ENCODE measurements at places on chromosomes 6 and 20. TPM values are rescaled to one million over a fixed set of nuclear protein-coding genes. Genes with fewer than 3 reads are reported as not detected.

DNA sequence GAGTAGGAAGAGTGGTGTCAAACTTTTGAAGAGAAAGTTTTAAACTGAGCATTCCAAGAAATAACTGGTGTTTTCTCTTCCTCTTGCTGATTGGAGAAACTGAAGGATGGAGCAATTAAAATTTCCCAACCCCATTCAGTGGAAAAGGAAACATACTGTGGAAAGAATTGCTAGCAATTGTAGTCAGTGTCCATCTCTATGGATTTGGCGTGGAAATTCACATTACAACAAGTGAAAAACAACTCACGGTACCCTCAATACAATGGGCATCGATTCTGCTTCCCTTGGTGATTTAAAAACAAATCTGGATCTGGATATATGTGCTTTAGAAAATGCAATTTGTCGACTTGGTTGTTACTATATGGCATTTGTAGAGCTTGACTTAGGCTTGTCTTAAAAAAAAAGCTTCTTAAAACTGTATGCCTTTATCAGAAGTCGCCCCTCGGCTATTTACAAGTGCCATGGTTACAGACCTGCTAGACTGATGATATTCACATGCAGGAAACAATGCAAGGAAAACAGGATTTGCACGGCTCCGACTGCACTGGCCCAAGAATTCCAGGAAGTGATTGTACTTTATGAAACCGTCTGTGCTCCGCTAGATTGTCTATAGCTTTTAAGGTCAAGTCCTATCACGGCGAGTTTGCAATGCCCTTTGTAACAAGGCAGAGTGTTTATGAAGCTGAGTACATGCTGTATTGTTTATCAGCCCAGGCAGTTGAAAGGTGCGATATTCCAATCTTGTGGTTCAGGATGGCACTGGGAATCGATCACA lies 131.7 kb upstream of the PHACTR1 start:
- no peak for DNase-seq
- H3K27me3 ChIP-seq = no peaks in the 10 kb centered on the region
- no peak overlapping the region for H3K27ac ChIP-seq
- no peaks in the 10 kb centered on the region for H3K4me1 ChIP-seq
- no peaks in the 10 kb centered on the region for H3K36me3 ChIP-seq

- H3K27me3 ChIP-seq = no peaks in the 10 kb centered on the region
- no peaks in the 10 kb centered on the region for H3K4me1 ChIP-seq
- H3K27ac ChIP-seq = no peak within 1 kb of the TSS
- H3K36me3 ChIP-seq = no peaks in the 10 kb centered on the region
- H3K4me3 ChIP-seq = no peak within 1 kb of the TSS
- no peak for DNase-seq
Observed at GRCh38 chr6:49866485-49866943, at the start of gene CRISP1. TSS of gene CRISP1 (minus strand) at chr6:49866535. CDS start at chr6:49857400, 9,135 bp downstream.

- no peaks in the 10 kb centered on the region for H3K4me1 ChIP-seq
- H3K36me3 ChIP-seq = no peaks in the 10 kb centered on the region
- H3K27me3 ChIP-seq = peaks cover 3% of the 10 kb centered on the region
Observed at GRCh38 chr6:110517034-110517433, 40.6 kb upstream of the SLC22A16 start.

- H3K36me3 ChIP-seq = no peaks in the 10 kb centered on the region
- no peak overlapping the region for H3K27ac ChIP-seq
- H3K4me1 ChIP-seq = peaks cover 24% of the 10 kb centered on the region
- DNase-seq = peak; percentile 95
- no peak overlapping the region for H3K4me3 ChIP-seq
- no peaks in the 10 kb centered on the region for H3K27me3 ChIP-seq
Observed at GRCh38 chr6:31396422-31397152, 6.8 kb upstream of the MICA start.

DNA sequence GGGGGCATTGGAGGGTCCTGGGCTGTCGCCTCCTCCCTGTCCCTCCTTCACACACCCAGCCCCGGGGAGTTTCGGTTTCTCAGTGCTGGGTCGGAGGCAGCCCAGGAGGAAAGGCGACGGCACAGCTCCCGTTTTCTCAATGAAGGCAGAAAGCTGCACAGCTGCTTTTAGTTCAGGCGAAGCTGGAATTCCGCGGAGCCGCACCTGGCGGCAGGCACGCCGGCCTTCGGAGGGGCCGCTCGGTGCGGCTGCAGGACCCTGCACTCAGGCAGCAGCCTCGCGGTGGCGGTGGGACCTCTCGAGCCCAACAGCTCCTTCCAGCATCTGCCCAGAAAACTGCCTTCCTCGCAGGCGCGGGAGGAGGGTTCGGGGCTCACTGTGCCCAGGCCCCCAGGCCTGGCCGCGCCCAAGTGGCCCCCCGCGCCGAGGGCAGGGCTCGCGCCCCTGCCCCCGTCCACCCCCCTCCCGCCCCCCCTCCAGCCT lies 4.6 kb downstream of the FOXQ1 start:
- no peaks in the 10 kb centered on the region for H3K36me3 ChIP-seq
- no peak overlapping the region for H3K27ac ChIP-seq
- peak; percentile 9 for DNase-seq
- peaks cover 32% of the 10 kb centered on the region for H3K27me3 ChIP-seq
- no peak overlapping the region for H3K4me3 ChIP-seq

- no peak for DNase-seq
- H3K36me3 ChIP-seq = no peaks in the 10 kb centered on the region
- no peak overlapping the region for H3K4me3 ChIP-seq
- H3K27ac ChIP-seq = no peak overlapping the region
- H3K4me1 ChIP-seq = no peaks in the 10 kb centered on the region
Observed at GRCh38 chr6:84260196-84260595, 32.8 kb upstream of the CEP162 start.

DNA sequence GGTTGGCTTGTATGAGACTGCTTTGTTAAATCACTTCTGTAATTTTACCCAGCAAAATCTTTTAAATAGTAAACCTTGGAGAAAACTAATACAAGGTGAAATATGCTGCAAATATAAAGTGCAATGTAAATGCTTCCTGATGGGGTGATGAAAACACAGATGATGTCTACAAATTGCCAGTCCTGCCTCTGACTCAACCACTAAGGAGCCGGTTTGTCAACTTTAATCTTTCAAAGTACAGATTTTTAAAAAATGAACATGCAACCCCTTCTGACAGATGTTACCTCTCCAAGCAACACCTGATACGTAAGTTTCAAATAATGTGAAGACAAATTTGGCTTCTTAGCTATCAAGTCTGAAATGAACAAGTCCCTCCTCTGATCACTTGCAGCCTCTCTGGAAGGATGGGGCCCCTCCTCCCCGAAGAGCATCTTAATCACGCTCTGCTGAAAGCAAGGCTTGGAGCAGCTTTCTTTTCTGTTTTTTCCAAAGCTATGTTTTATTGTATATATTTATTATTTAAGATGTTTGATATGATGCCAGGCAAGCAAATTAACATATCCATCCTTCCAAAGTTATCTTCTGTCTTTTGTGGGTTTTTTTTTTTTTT lies 196.0 kb downstream of the MYLK4 start:
- H3K27ac ChIP-seq = no peak overlapping the region
- no peaks in the 10 kb centered on the region for H3K4me1 ChIP-seq
- H3K4me3 ChIP-seq = no peak overlapping the region
- H3K27me3 ChIP-seq = peaks cover 29% of the 10 kb centered on the region

DOK5 gene
- total RNA-seq = 1.3 TPM

ME1 gene
- 0.49 TPM for total RNA-seq

THBS2 gene
- total RNA-seq = not detected

EDN1 gene
- not detected for total RNA-seq

CDSN gene
- total RNA-seq = not detected

ZNF341 gene
- total RNA-seq = 5.0 TPM

Measured in activated CD8-positive, alpha-beta T cell treated with anti-CD3 and anti-CD28 coated beads for 36 hours (primary cell).